ENCODE measurements at places on chromosomes 4 and X.
A peak's percentile ranks its signal among the peaks of the same experiment; 100 is the strongest.

- DNase-seq = no peak
These were observed 194.6 kb upstream of the C1QTNF7 start for GRCh38 chr4:15233264-15233597.

GRCh38 chrX:25016361-25016671 lies 551 bp upstream of the ARX start:
- DNase-seq = no peak

DNA sequence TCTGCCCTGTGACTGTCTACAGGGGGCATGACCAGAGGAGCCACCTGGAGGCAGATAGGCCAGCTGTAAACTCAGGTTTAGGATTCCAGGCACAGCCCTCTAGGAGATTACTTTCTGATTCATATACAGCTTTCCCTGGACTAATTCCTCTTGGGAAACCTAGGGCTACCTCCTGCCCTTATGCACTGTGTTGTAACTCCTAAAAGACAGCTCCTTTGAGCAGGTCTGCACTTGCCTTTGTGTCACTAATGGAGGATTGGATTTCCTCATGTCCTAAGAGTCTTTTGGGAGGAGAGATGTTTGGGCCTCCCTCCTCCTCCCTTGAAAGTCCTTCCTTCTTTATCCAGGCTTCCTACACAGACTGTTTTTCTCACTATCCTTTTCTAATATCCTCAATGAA lies 202.0 kb downstream of the PCDH19 start:
- DNase-seq = no peak

DNA sequence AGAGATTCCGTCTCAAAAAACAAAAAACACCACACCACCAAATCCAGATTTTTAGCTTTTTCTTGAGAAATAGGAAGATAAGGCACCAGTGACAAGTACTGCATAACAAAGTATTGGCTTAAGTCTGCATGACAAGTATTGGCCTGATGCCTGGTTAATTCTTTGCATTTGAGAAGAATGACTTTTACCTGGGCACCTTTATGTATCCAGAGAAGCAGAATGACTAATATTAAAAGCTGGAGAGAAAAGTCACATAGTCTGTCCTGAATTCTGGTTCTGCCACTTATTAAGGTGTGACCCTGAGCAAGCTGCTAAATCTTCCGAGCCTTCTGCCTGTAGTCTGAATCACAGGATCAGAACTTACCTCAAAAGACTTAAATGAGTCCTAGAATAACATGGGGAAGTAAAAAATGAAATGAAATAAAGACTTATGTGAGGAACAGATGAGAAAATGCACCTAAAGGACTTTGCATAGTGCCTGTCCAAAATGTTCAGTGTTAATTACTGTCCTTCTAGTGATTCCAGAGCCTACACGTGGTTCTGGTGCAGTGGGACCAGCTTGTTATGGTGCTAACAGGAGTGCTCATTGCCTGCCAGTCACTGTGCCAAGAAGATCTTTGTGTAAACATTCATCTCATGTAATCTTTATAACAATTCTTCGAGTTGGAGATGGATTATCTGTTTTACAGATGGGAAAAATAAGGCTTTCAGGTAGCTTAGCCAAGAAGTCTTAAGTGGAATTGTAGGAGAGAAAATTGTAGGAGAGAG lies 31.6 kb downstream of the UGDH start:
- DNase-seq = no peak

- no peak for DNase-seq
These were observed 639 bp upstream of the MTM1 start for GRCh38 chrX:150567645-150568319.

GRCh38 chrX:34197946-34198345 lies 65.8 kb upstream of the FAM47A start:
- DNase-seq = no peak

GRCh38 chr4:98289375-98289774 lies 28.2 kb downstream of the RAP1GDS1 start:
- DNase-seq = no peak

DNA sequence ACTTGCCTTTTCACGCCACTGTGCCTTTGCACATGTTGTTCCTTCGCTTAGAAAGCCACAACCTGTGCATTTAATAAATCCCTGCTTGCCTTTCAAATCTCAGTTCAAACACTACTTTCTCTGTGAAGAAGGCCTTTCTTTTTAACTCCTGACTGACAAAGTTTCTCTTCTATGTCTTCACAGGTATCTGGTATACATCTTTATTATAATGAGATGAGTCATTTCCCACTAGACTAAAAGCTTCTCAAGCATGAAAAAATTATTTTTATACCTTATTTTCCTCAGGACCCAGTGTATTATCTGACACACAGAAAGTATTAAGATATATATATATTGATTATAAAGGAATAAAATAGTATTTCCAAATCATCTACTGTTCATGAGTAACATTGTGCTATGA lies 189.9 kb downstream of the TBCK start:
- DNase-seq = no peak

DNA sequence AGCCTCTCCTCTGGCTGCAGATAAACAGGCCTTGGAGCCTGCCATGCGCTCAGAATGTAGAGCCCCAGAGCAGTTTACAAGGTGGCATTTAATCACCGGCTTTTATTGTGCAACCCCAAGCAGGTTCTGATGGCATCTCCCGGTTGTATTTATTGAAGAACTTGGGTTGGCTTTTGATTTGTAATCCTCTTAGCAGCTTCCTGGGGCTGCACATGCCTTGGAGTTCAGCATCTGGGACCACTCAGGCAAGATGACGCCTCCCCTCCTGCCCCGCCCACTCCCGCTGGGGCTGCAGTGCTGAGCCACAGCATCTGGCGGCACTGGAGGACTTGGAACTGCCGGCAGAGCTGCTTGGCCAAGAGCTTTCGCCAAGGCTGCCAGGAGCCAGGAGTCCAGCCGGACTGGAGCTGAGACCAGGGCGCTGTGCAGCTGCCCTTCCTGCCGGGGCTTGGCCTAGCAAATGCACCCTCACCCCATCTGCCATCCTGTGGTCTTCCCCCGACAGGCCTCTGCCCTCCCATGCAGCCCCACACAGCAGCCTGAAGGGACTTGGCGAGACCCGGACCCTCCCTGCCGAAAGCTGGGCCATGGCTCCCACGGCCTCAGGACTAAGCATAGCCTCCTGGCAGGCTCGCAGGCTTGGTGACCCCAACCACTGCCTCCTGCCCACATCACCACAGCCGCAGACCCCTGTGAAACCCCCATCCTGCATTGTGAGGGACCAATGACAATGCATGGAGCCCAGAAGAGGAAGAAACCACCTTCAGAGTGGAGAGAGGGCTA lies 5.4 kb downstream of the HTRA3 start:
- DNase-seq = peak; percentile 55

- no peak for DNase-seq
These were observed 2368.5 kb downstream of the PCDH7 start for GRCh38 chr4:33088713-33089112.

- no peak for DNase-seq
These were observed 2320.1 kb downstream of the ARAP2 start for GRCh38 chr4:33924239-33924638.

DNA sequence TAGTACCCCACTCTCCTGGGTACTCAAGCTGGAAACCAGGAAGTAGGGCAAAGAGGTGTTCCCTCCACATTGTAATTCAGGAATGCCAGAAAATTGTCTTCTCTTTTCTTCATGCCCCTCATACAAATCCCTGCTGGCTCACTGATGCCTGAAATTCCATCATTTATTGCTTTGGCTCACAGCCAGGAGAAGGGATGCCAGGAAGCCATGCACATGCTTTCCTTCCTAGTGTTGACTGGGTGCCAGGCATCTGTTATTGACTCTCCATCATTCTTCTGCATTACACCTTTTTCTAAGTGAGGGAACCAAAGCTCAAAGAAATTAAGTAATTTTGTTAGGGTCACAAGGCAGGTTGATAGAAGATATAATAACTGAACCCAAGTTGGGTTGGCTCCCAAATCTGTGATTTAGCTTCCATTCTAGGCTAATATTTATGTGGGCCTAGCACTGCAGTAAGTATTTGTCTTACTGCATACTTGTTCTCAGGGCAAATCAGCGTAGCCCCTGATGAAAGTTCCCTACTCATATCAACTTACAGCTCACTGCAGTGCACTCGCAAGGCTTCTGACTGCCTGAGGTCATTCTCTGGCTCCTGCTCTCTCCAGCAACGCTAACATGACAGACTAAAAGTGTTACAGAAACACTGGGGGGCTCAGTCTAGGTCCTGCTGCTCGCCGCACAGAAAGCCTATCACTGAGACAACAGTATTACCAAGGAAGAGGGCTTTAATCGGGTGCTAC lies 89.0 kb downstream of the TRAPPC11 start:
- no peak for DNase-seq

- DNase-seq = no peak
These were observed 66.1 kb upstream of the HGFAC start for GRCh38 chr4:3375688-3376087.

- DNase-seq = no peak
These were observed 2.0 kb upstream of the ATRX start for GRCh38 chrX:77788050-77788449.

GRCh38 chrX:80879143-80879542 lies 69.5 kb upstream of the BRWD3 start:
- no peak for DNase-seq

GRCh38 chr4:116926631-116927295 lies 158.6 kb downstream of the TRAM1L1 start:
- DNase-seq = no peak

- no peak for DNase-seq
These were observed 38.9 kb downstream of the PRIMPOL start for GRCh38 chr4:184688447-184688846.

GRCh38 chrX:155263854-155264628 lies at the start of gene RAB39B:
TSS of gene RAB39B (minus strand) at chrX:155264491. CDS start at chrX:155264288, 203 bp downstream.
- peak; percentile 1 for DNase-seq

DNA sequence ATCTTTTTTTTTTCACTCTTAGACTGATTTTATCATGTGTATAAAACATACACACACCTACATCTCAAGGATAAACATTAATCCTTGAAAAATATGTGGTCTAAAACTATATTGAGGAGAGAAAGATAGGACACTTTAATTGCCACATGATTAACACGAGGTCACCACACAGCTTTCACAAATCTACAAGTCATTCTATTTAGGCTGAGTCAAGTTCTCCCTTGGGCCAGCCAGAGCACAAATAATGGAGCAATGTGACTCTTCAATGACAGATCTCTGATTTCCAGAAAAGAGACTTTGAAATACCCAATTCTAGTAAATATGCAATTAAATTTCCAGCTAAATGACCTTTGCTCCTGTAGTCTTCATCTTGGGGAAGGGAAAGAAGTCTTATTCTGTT lies 12.9 kb upstream of the ADH4 start:
- no peak for DNase-seq

GRCh38 chr4:134567461-134567860 lies 365.9 kb upstream of the PABPC4L start:
- DNase-seq = no peak

- DNase-seq = no peak
These were observed 19.3 kb downstream of the TSPAN5 start for GRCh38 chr4:98639108-98639507.

DNA sequence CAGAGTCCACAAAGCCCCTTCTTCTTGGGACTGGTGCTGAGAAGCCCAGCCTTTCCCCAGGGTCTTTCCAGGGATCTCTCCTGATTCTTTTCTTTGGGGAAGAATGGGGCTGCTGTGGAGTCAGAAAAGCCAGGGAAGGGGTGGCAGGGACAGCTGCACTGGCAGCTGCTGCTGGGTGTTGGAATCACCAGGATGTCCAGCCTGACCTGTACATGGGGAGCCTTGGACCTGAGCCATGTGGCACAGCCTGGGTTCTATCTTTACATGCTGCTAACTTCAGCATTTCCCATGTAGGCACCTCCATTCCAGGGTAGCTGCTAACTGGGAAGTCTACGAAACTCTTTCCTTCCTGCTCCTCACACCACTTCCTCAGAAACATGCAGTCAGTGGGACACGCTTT lies 36.0 kb downstream of the MED28 start:
- no peak for DNase-seq

GRCh38 chrX:151977923-151978322 lies 3.4 kb upstream of the GABRE start:
- DNase-seq = no peak

DNA sequence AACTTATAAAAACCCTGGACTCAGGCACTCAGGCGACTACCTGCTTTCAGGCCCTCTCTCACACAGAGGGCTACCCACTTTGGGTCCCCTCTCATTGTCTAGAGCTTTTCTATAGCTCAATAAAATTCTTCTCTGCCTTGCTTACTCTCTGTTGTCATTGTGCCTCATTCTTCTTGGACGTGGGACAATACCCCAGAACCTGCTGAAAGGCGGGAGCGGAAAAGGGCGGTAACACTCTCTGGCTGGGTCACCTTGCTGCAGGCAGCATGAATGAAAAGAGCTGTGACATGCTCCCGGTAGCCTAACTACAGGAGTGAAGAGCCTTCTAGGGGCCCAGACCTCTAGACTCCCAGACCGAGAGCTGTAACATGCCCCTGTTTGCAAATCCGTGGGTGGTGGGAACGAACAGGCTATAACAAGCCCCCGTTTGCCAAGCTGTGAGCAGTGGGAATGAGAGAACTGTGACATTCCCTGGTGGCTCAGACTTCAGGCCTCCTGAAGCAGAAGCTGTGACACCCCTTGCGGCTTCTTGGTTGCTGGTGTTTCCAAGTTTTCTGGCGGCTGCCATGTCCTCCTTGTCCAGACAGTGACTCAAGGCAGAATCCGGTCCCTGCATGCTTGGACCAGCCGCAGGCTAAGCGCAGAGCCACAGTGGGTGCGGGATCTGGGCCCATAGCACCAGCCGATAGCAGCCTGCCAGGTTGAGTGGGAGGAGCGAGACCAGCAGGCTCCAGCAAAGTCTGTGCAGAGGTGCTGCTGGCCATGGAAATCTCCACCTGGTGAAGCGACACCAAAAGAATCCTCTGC lies 684.6 kb downstream of the ARAP2 start:
- DNase-seq = no peak

GRCh38 chr4:169530048-169530447 lies 82.3 kb downstream of the NEK1 start:
- DNase-seq = no peak

DNA sequence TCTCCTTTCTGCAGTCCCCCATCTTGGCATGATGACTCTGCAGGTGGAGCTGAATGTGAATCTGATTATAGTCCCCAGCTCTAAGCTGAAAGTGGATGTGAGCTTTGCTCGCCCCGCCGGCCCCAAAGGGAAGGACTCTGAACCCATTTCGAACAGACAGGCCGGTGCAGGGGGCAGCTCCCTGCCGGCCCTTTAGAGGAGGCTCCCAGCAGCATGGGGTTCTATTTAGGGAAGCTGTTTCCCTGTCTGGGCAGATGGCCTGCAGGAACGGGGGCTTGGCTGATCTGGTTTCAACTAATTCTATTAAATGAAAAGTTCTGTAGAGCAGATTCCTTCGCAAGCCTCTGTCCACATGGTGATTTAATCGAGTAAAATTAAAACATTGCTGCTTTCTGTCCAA lies 104.8 kb upstream of the MSX1 start:
- no peak for DNase-seq

DNA sequence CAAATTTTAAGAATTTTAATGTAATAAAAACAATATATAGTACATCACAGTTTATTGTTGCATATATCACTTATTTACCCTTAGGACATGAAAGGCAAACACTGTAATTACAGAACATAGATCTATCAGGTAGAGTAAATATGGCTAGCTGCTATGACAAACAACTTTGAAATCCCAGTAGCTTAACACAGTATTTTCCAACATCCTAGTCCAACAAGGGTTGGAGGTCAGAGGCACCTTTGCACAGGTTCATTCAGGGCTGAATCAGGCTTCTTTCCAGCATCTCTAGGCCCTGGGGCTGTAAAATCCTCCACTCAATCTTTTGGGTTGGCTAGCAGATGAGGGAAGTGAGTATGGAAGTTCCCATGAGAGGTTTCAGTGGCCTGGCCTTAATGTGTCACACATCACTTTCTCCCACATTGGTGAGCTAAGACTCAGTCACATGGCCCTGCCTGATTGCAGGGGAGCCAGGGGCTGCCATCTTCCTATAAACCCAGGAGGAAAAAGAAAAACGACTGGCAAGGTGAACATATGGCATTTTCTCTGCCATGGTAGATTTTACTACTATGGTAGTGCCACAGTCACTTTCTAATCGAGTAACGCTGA lies 32.9 kb downstream of the HERC6 start:
- no peak for DNase-seq

Data from forelimb muscle (tissue), 1 donor.